RKO (cell line): ENCODE measurements at places on chromosomes 4 and X.

- peak; percentile 72 for DNase-seq
These were observed 41.1 kb downstream of the LUZP4 start for GRCh38 chrX:115330498-115331168.

DNA sequence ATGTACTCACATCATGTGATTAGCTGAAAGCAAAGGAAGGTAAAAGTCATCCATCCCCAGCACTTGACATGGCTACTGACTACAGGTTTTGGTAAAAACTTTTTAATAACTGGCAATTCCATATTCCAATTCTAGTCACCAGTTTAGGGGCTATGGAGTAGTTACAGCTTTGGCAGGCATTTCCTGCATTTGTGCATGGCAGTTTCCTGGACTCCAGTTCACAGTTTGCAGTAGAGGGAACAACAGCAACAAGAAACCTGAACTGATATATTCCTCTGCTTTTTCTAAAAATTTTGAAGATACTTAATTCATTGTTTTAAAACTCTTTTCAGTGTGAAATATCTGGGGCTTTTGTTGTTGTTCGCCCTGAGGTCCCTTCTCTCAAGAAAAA is 184.3 kb downstream of the PPP3CA start:
- DNase-seq: no peak

GRCh38 chrX:53249408-53250042 is 24.5 kb upstream of the KDM5C start:
- DNase-seq: no peak

DNA sequence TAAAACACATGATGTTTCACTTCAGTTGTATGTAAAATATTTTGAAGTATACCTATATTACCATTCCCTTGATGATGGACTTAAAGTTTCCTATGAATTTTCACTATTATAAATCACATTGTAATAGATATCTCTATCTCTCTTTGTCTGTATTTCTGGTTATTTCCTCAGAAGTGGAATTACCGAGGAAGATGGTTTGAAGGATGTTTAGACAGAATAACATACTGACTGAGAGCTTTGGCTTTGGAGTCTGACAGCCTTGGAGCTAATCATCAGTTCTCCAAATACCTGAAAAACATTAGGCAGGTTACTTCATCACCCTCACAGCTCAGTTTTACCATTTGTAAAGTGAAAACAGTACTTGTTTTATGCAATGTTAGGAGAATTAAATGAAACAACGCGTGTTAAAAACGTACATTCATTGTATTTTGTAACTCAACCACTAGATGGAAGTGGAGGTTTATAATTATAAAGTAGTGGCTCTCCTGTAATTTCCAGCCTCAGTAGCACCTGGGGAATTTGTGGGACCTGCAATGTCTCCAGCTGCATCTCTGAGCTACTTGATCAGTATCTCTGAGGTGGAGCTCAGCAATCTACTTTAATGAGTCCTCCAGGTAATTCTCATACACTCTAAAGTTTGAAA is 14.3 kb downstream of the JCHAIN start:
- peak; percentile 69 for DNase-seq

DNA sequence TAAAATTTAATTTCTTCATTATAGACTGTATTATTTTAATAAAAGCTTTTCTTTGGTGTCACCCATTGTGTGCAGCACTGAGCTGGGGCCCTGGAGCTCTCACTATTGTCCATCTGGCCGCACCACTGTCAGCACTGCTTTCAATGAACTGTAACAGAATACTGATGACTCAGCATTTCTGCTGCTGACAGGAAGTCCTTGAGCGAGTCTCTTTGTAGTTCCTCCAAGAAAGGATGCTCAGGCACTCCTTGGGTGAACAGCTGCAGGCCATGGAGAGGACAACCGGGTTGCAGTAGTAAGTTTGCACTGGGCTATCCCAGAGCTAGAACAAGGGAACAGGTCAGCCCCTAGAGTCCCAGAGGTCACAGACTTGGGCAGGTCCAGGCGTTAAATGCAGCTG is 81.6 kb downstream of the SORBS2 start:
- peak; percentile 29 for DNase-seq

- DNase-seq: no peak
These were observed 209.7 kb upstream of the KLF3 start for GRCh38 chr4:38454284-38454683.

DNA sequence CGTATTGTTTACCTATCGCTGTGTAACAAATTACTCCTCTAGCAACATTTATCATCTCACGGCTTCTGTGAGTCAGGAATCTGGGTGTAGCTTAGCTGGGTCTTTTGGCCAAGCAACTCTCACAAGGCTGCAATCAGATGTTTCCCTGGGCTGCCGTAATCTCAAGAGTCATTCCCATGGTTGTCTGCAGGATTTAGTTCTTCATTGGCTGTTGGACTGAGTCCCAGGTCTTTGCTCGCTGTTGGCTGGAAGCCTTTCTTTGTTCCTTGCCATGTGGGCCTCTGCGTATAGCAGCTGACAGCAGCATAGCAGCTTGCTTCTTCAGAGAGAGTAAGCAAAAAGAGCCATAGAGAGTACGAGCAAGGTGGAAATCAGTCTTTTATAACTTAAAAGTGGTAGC is 16.8 kb downstream of the POLR2B start:
- no peak for DNase-seq

DNA sequence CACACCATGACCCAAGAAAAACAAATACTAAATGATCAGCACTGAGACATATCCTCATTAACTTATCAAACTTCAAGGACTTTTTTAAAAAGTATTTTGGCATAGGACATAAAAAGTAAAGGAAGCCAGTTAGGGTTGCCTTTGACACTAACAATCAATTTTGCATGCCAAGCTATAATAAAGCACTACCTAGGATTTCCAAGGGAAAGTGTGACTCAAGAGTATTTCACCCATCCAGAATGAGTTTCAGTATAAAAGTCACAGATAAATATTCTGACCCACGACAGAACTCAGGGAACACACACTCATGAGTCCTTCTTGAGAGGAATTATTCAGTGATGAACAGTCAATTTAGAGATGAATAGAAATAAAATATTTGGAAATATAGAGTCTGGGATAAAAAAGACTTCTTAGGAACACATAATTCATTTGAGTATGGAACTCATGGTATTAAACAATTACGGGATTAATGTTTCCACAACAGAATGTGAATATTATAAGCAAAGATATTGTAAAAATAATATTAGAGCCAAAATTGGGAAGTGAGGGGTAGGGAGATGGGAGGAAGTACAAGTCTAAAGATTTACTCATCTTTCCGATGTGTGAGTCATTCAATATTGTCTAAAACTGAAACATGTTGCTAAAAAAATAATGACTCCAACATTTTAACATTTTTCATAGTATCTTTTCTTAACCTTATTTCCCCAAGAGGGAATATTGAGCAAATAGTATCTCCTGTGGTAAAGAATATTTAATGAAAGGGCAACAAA is 143.5 kb upstream of the LNX1 start:
- peak; percentile 43 for DNase-seq

- peak; percentile 46 for DNase-seq
These were observed 46.3 kb downstream of the RASSF6 start for GRCh38 chr4:73573794-73574528.

GRCh38 chrX:45849261-45849862 is 648.7 kb upstream of the DIPK2B start:
- peak; percentile 94 for DNase-seq

- no peak for DNase-seq
These were observed 453.9 kb upstream of the ZFP42 start for GRCh38 chr4:187541666-187542065.

- no peak for DNase-seq
These were observed 269.8 kb downstream of the COL25A1 start for GRCh38 chr4:109032671-109033070.

DNA sequence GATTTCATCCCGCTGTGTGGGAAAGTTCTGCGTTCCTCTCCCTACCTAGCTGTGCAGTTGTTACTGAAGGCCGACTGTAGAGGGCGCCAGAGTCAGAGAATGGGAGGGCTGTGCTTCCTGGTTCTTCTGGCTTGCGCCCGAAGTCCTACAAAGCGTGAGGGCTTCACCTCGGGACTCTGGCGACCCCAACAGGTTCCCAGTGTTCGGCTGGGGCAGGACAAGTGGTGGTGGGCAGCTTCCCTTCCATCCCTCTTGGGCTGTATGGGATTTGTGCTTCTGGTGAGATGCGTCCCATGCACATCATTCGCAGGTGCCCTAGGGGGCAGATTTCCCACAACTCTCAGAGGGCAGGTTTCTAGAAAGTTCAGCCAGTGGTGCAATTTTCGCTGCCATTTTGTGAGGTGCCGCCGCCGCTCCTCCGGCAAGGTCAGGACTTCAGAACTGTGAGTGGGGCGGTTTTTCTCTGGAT is 27.3 kb downstream of the CT45A1 start:
- peak; percentile 38 for DNase-seq

DNA sequence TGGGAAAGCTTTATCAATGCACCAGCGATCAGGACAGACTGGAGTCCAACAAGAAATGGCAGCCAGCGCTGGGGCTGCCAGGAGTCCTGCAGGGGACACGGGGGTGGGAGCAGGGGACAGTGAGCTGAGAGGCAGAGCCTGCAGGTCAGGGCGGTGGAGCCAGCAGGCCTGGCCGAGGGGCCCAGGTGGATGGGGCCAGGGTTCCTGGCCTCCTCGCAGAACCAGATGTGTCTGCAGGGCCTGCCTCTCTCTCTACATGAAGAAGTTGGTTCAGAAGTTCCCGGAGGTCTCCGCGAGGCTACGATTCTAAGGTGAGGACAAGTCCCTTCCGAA is 63.6 kb downstream of the CPZ start:
- no peak for DNase-seq

GRCh38 chr4:145076469-145076855 is 21.5 kb downstream of the ANAPC10 start:
- DNase-seq: no peak

- DNase-seq: peak; percentile 94
These were observed 96.5 kb upstream of the ESX1 start for GRCh38 chrX:104351173-104351769.

GRCh38 chr4:36332023-36332781 is 50.8 kb downstream of the DTHD1 start:
- no peak for DNase-seq

- no peak for DNase-seq
These were observed 40.7 kb downstream of the SPATA18 start for GRCh38 chr4:52091801-52092200.

GRCh38 chr4:62804075-62804474 is 1603.9 kb downstream of the ADGRL3 start:
- DNase-seq: no peak

DNA sequence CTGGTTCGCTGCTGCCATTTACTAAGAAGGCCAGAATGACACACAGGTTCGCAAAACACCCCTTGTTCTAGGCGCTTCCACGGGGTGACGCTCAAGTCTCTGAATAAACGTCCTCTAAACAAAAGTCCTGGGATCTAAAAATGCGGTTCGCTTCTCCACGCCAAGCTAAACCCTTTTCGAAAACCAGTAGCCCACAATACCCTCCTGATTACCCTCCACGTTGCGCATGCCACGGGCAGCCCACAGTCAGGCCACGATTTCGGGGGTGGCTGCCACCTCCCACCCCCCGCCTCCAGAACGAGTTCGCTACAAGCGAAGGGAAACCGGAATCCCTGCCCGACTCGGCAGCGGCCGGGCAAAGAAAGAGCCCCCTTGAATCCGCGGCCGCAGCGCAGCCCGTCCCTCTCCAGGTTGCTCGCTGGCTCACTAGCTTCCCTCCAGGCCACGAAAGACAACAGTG is 423 bp downstream of the RPL39 start:
- peak; percentile 68 for DNase-seq

- no peak for DNase-seq
These were observed 17.0 kb downstream of the SLC9B1 start for GRCh38 chr4:103002551-103002950.

- DNase-seq: no peak
These were observed 155.6 kb downstream of the GBA3 start for GRCh38 chr4:22848332-22848731.

DNA sequence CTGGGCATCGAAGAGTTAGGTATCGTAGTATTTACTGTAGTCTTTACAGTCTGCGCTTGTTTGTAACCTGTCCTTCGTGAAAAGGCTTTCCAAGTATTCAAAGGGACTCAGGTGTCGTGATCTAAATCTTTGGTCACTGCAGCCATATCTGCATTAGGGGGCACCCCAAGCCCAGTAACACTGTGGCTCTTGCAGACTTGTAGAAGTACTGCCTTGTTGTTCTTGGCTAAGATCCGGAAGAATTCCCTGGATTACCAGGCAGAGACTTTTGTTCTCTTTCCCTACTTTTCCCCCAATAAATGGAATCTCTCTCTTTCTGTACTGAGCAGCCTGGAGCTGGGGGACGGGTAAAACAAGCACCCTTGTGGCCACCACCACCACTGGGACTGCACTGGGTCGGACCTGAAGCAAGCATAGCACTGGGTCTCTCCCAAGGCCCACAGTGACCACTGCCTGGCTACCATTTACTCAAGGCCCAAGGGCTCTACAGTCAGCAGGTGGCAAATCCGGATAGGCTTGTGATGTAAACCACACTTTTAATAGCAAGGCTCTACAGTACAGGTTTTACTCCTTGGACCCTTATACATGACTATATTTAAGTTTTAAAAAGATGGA is 12.0 kb downstream of the CXorf58 start:
- no peak for DNase-seq

- DNase-seq: no peak
These were observed 67.4 kb upstream of the PCDH18 start for GRCh38 chr4:137599734-137600133.

- DNase-seq: no peak
These were observed 77.7 kb downstream of the CC2D2A start for GRCh38 chr4:15547392-15547791.

DNA sequence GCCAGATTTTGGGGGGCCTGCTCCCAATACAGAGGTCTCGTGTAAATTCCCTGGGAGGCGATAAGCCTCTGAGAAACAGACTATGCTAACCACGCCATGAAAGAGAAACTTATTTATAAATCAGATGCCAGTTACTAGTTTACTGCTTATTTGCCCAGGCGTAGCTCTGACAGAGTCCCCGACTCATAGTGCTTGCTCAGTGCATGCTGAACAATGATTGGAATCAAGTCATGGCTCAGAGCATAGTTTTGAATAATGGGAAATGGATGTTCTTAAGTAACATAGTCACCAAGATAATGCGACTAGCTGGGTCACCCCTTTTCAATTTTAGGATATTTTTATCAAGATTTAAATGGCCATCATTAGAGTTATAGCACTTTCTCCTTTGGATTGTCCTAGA is 39.9 kb downstream of the HTT start:
- DNase-seq: no peak

GRCh38 chrX:35842674-35843073 is 44.5 kb downstream of the MAGEB16 start:
- DNase-seq: no peak

- peak; percentile 79 for DNase-seq
These were observed at the start of gene PDLIM5 for GRCh38 chr4:94451695-94452475. PDLIM5 (plus strand) TSS chr4:94451942; CDS start chr4:94455289, 3,347 bp downstream.

- DNase-seq: no peak
These were observed 23.0 kb upstream of the UBA6 start for GRCh38 chr4:67723949-67724348.

- peak; percentile 60 for DNase-seq
These were observed 18.1 kb upstream of the CXCL2 start for GRCh38 chr4:74117024-74117534.

- no peak for DNase-seq
These were observed 343.9 kb downstream of the UNC5C start for GRCh38 chr4:95204873-95205272.

DNA sequence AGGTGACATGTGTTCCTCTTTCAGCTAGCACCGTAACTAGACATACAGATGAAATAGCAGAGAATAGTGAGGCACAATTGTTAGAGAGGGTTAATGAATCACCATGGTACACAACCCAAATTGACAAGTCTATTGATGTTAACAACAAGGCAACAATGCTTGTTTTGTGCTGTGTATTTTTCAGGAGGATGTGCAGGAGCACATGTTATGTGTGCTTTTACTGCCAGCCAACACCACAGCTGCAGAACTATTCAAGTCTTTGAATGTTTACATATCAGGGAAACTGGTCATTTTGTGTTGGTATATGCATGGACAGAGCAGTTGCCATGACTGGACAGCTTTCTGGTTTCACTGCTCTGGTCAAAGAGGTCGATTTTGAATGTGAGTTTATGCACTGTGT is 32.8 kb downstream of the STBD1 start:
- no peak for DNase-seq
